ENCODE measurements at places on chromosomes 7 and 10. TPM values are rescaled to one million over a fixed set of nuclear protein-coding genes. Genes with fewer than 3 reads are reported as not detected.

DNA sequence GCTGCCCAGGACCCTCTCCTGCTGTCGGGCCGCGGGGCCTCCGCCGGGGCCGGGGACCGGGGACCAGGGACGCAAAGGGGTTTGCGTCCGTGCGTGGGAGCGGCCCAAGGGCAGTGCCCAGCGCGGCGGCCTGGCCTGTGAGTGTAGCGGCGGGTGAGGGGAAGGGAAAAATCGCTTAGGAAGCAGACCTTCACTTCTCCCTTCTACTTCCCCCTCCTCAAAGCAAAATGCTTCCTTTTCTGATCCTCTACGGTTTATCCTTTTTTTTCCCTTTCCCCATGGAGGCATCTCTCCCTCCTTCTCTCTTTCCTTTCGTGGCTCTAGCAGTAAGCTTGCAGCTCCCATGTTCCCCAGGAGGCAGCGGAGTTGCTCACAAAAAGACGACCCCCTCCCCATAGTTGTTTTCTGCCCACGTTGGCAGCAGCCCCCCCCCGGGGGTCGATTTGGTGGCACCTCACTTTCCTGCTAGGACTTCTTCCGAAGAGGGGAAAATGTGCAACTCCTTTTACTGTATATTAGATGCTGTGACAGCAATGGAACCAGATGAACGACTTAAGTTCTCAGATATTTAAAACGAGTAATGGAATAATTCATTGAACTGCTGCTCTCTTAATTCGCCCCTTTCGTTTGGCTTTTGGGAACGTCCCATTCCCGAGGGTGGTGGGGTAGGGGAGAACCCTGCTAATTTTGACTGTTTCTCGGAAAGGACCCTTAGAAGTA, 724 bp downstream of the CAPZA2 start:
- DNase-seq: peak; percentile 59
- H3K4me1 ChIP-seq: peaks cover 16% of the 10 kb centered on the region
- H3K27ac ChIP-seq: peak overlapping the region; percentile 99
- peak overlapping the region; percentile 89 for H3K4me3 ChIP-seq
- H3K27me3 ChIP-seq: no peaks in the 10 kb centered on the region

DOCK1 gene
- polyA plus RNA-seq: 62.9 TPM

DNA sequence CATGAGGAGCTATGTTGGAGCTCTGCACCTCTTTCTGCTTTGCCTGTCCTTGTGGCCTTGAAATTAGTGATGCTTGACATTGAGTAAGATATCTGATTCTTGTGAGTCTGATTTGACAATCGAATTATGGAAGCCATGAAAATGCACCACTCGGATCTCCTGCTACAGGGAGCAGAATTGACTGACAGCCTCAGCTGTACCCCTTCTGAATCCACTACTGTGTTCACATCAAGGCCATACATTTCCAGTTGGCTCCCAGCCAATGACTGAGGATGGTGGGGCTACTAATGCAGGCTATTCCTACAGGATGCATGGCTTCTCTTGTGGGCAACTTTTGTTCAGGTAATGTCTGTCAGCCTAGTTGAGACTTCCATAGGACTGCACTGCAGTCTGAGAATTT, 321.9 kb downstream of the REEP3 start:
- no peak overlapping the region for H3K27ac ChIP-seq
- no peak for DNase-seq
- no peaks in the 10 kb centered on the region for H3K4me1 ChIP-seq
- H3K4me3 ChIP-seq: no peak overlapping the region
- H3K27me3 ChIP-seq: no peaks in the 10 kb centered on the region

DNA sequence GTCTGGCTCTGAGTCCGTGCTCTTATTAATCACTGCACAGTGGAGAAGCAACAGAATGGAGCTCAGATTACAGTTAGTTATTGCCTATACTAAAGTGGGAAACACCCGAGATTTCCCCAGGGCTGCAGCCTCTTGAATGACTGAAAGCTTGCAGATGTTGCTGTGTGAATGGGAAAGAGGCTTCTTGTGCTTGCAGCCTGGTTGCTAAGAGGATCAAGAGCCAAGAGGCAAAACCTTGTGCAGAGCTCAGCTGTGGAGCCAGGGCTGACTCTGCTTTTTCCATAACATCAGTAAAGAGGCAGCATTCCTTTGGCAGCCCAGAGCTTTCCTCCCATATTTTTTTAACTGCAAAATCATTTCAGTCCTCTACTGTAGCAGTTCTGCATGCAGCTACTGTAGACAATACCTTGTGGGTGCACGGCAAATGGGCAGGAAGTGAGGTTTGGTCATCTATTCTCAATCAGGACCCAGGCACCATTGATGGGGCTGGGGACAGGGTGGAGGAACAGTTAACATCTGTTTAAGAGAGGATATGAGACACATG, 86.5 kb downstream of the RALA start:
- no peak overlapping the region for H3K27ac ChIP-seq
- H3K4me3 ChIP-seq: no peak overlapping the region
- no peaks in the 10 kb centered on the region for H3K36me3 ChIP-seq
- DNase-seq: peak; percentile 89
- no peaks in the 10 kb centered on the region for H3K4me1 ChIP-seq
- H3K27me3 ChIP-seq: no peaks in the 10 kb centered on the region

PDLIM1 gene
- polyA plus RNA-seq: 86.4 TPM

PRLHR gene
- polyA plus RNA-seq: 0.04 TPM

All from left lung (tissue), 14 donors.